Activated T-cell treated with anti-CD3 and anti-CD28 coated beads, Interleukin-2, amount 50 U/mL, for 72 hours (primary cell): ENCODE measurements at places on chromosomes 3 and 15. TPM values are rescaled to one million over a fixed set of nuclear protein-coding genes. Genes with fewer than 3 reads are reported as not detected.

Gene CD200
- 23.5 TPM for total RNA-seq

GRCh38 chr15:39253552-39253951 is 327.3 kb upstream of the THBS1 start:
- DNase-seq = no peak

Gene DET1
- 2.0 TPM for total RNA-seq

Gene ADAMTS17
- 2.6 TPM for total RNA-seq

Gene CLRN1
- total RNA-seq = not detected

DNA sequence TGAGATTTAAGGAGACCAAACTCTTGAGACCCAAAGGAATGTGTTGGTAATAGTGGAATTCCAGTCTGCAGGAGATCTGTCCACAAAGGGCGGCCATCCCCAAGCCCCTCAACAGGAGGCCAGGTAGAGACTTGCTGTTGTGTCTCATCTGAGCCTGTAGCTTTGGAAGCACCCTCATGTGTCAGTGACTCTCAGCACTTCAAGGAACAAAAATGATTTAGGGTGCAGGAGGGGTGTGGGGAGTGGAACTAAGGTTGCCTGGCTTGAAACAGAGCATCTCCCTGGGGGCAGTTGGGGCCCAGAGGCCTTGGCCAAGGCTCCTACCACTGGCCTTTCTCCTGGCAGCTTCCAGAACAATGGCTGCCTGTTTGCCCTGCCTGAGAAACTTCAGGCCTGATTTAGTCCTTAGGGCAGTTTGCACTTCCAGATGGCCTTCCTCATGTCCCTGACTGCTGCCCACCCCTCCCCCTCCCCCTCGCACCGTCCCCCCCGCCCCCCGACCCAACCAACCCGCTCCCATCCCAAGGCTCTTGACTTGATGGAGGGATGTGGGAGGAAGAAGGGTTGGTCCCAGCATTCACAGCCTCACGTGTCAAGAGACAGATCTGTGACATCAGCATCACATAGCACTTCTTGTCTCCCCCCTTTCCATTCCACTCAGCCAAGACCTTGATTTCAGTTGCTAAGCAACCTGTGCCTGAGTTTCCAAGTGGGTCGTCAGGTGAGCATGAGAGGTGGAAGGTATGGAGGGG is 77.1 kb downstream of the CORO2B start:
- no peak for DNase-seq

Gene SMAD6
- 0.35 TPM for total RNA-seq

- no peak for DNase-seq
These were observed 75.6 kb upstream of the CHRNB4 start for GRCh38 chr15:78716651-78717050.
